ENCODE measurements at places on chromosomes 11 and 22.

- no peak for DNase-seq
These were observed 34.7 kb downstream of the LUZP2 start for GRCh38 chr11:24531528-24531927.

DNA sequence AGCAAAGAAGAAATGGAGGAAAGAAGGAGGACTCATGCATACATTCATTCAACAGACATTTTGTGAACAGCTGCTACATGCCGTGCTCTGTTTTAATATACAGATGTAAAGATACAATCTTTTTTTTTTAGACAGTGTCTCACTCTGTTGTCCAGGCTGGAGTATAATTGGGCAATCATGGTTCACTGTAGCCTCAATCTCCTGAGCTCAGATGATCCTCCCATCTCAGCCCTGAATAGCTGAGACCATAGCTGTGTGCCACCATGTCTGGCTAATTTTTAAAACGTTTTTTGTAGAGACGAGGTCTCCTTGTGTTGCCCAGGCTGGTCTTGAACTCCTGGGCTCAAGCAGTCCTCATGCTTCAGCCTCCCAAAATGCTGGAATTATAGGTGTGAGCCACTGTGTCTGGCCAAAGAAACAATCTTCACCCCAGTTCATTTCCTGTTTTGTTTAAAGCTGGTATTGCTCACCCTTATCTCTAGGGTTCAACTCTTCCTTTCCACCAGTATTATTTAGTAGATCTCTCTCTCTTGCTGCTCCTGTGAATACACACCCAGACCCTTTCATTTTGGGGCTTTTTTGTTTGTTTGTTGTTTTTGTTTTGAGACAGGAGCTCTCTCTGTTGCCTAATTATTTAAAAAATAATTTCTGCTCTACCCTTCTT is 69.8 kb downstream of the RNF169 start:
- DNase-seq: no peak

DNA sequence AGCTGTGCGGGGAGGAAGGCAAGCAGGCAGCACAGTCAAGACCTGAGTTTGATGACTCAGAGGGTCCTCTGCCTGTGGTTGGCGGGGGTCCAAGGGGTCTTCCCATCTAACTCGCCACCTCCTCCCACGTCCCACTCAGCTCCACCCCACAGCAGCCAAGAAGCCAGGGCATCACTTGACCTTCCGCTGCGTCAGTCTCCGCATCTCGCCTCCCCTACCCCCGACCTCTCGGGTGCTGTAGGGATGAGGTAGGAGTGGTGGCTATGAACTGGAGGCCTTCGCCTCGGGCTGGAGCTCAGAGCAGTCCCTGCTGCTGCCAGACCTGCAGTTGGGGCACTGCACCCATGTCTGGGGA is 90.6 kb downstream of the CDKN1C start:
- no peak for DNase-seq

GRCh38 chr11:125952559-125952958 is 6.7 kb downstream of the VSIG10L2 start:
- DNase-seq: no peak

DNA sequence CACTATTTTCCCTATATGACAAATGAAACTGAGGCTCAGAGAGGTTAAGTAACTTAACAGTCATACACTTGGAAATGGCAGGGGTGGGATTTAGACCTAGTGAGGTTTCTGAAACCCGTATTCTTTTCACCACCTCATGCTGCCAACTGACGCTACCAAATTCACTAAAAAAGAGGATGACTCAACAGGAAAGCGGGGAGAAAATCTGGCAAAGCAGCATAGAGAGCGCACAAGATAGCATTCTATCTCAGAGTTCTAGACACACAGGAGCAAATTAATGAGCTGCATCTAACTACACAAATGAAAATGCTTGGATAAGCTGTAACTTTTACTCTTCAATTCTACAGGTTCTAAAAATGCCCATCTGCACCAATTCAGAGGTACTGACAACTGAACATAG is 136.4 kb downstream of the RBFOX2 start:
- no peak for DNase-seq

DNA sequence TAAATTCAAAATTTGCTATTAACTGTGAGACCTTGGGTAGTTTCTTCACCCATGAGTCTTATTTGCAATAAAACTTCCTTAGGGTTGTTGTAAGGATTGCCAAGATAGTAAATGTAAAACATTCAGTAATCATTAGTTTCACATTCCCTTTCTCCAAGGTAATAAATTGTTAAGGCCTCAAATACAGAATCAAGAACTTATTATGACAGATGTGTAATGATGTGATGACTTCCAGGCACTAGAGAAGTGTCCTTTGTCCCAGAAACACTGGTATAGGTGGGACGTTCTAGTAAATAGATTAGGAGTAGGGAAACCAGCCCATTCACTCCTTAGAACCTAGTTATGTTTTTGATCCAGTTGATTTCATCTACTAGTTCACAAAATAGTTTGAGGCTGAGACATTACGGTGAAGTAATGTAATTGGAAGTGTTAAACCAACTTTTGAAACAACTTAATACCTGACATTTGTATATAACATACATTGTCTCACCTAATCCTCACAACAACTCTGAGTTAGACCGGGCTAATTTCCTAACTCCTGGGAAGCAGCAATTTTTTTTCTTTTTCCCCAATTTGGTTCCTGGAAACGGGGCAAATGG is 25.5 kb downstream of the CTNND1 start:
- no peak for DNase-seq

GRCh38 chr22:47153854-47154525 is 391.5 kb downstream of the TBC1D22A start:
- DNase-seq: no peak

DNA sequence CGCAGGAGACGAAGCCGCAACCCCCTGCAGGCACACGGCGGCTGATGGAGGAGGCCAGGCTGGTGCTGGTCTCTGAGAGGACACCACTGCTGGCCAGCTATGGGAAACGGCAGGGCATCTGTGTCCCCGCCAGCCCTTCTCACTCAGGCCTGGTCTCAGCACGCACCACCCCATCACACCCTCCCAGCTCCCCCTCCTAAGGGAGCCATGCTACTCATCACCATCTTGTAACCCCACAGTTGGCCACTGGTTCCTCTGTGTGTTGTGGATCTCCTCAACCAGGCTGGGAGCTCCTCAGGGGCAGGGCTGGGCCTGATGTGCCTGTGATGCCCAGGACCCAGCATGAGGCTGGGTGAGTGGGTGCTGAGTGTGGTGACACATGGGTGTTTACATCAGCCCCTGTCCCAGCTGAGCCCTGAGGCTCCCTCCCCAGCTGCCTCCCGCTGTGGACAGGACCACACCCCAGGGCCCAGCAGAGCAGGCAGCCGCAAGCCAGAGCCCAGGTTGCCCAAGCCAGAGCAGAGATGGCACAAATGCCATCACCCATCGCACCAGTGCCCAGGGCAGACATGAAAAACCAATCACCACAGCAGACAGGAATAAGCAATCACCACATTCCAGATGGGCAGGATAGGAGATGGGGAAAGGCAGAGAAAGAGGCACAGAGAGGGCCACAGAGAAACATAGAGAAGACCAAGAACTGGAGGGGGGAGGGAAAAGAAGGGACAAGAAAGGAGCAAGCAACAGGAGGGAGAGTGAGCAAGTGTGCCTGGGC is 8.2 kb downstream of the ARVCF start:
- no peak for DNase-seq

DNA sequence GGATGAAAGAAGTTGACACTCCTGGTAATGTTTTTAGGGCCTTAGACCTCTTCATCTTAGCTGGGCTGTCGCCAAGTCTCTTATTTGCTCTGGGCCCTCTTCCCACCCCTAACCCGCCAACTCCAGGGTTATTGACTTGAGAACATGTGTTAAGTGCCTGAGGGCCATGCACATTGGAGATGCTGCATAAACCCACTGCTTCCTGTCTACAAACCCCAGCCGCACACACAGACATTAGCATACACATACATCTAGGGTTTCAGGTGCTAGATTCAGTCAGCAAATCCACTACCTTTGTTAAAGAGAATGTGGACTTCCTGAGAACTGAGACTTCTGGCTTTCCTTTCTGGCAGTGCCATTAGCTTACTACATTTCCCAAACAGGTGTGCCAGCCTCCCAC is 817 bp downstream of the PANX3 start:
- DNase-seq: no peak

GRCh38 chr11:93291110-93291509 is 39.4 kb upstream of the DEUP1 start:
- DNase-seq: no peak

DNA sequence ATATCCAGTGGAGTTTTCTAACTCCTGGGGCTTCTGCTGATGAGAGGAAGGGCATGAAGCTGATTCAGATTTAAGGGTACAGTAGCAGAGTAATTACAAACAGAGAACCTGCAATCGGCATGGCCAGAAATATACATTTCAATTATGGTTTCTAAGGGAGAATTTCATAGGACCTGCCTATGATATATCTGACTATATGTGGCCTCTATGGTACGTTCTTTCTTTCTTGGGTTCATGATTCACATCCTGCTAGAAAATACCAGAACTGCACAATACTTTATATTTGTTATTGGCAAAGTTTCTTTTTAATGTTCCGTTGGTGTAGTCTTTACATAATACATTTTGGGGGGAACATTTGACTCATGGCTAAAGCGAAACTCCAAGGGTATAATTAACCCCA is 63.1 kb upstream of the TTC12 start:
- no peak for DNase-seq

GRCh38 chr11:92692826-92693546 is 276.5 kb upstream of the MTNR1B start:
- DNase-seq: no peak

GRCh38 chr11:122813176-122813893 is 25.0 kb upstream of the CRTAM start:
- no peak for DNase-seq

All from hematopoietic multipotent progenitor cell treated with erythropoietin and hydrocortisone succinate and interleukin-3 and kit ligand, for 17 days (in vitro differentiated cells).